ENCODE measurements at places on chromosomes 11 and 22. TPM values are rescaled to one million over a fixed set of nuclear protein-coding genes. Genes with fewer than 3 reads are reported as not detected.

PANX2 gene
- polyA plus RNA-seq, result 6.4 TPM

NXPE4 gene
- polyA plus RNA-seq, result not detected

SESN3 gene
- 9.4 TPM for polyA plus RNA-seq

OR5I1 gene
- polyA plus RNA-seq, result not detected

CD3E gene
- polyA plus RNA-seq, result not detected

KRTAP5-5 gene
- polyA plus RNA-seq, result not detected

ADSL gene
- polyA plus RNA-seq, result 135 TPM

OR2AT4 gene
- polyA plus RNA-seq, result not detected

P4HA3 gene
- polyA plus RNA-seq, result not detected

SYT9 gene
- polyA plus RNA-seq, result 2.3 TPM

APOBEC3B gene
- not detected for polyA plus RNA-seq

CD3D gene
- not detected for polyA plus RNA-seq

LRRC56 gene
- polyA plus RNA-seq, result 0.76 TPM

SEPTIN3 gene
- 167 TPM for polyA plus RNA-seq

CCDC116 gene
- 0.28 TPM for polyA plus RNA-seq

ADM2 gene
- not detected for polyA plus RNA-seq

TRIOBP gene
- 9.2 TPM for polyA plus RNA-seq

IL18 gene
- polyA plus RNA-seq, result not detected

EIF3D gene
- polyA plus RNA-seq, result 133 TPM

AGBL2 gene
- not detected for polyA plus RNA-seq

PRAME gene
- polyA plus RNA-seq, result not detected
